ENCODE measurements at places on chromosomes 3 and 15.

DNA sequence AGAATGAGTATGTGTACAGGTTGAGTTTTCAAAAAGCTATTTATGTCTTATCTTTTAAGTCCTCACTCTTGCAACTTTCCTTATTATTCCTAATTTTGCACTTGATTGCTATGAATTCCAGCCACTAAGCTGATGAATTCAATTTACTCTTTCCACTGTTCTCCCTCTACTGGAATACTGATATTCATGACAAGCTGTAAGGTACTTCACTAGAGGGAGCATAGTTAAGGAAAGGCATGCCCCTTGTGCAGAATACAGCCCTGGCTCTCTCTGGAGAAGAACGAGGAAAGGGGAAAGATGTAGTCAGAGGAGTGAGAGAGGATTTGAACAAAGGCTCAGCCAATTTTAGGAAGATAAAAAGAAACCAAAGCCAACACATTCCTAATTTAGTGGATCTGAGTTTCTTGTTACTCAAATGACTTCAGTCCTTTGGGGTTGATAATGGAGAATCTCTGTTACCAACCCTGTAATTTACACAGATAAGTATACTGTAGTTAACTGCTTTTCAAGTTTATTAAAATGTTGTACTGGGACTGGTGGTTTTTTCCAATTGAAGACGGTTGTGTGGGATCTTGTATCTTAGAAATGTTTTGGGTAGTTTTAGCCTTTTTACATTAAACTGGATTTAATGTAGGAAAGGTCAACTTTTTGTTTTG is 4.0 kb downstream of the SCAANT1 start:
- peak; percentile 36 for DNase-seq

- no peak for DNase-seq
Measured at GRCh38 chr3:35486295-35486694, 153.0 kb upstream of the ARPP21 start.

GRCh38 chr15:55846116-55846707 is 103.3 kb upstream of the PRTG start:
- peak; percentile 77 for DNase-seq

GRCh38 chr3:55607844-55608243 is 120.7 kb upstream of the WNT5A start:
- DNase-seq: no peak

GRCh38 chr15:70053001-70053715 is 44.6 kb downstream of the TLE3 start:
- no peak for DNase-seq

DNA sequence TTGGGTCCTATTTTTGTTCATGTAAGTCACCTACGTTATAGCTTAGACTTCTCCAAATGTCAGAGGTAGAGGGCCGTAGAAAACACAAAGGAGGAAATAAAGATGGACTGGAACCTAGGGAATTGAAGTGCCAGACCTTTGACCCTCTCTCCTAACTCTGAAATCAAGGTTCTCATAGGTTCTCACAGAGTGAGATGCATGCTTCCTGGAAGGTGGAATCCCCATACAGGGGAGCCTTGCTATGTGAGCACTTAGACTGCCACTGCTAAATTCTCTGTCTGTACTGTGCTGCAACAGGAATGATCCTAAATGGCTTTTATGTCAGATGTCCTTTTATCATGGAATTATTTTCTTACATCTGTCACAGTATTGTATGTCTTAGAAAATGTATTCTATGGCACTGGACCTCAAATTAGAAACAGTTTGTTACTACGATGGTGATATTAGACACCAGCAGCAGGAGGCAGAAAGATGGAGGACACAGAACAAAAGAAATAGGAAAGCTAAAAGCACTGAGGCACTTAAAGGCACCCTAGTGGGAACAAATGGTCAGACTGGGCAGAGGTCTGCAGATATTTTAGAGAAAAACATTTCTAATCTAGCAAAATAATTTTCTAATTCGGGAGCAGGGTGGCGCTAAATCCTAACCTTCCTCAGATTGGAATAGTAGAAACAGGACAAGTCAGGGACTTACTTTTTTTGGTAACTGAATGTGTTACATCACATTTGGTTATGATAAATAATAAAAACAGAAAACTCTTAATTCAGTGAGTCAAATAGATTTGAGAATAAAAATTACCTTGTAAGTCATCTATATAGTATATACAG is 60.2 kb upstream of the CDAN1 start:
- peak; percentile 20 for DNase-seq

DNA sequence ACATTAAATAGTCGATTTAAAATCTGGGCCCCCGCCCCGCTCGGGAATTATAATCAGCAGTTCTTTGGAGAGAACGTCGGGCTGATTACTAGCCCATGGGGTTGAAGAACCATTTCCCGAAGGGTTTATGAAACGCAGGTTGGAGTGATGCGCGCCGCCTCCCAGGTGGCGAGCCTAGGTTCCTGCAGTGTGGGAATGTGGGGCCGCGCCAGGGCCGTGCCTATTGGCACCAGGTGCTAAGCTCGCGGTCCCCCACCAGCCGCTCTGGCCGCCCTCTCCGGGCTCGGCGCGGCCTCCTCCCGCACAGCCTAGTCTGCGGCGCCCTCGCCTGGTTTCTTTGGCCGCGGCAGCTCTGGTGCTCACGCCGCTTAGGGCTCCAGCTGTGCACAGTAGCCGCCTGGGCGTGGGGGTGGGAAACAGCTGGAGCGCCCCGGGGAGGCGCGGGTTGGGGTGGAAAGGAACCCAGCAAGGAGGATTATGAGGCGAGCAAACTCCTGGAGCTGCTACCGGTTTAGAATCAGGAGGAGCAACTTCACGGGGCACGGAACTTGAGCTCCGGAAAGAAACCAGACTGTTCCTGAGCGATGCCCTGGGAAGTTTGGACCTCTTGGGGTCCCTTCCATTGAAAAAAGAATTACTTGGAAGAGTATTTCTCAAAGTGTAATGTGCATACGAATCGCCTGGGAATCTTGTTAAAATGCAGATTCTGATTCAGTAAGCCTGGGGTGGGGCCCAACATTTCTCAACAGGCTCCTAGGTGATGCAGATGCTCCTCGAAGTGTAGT is 5.6 kb upstream of the MECOM start:
- peak; percentile 35 for DNase-seq

DNA sequence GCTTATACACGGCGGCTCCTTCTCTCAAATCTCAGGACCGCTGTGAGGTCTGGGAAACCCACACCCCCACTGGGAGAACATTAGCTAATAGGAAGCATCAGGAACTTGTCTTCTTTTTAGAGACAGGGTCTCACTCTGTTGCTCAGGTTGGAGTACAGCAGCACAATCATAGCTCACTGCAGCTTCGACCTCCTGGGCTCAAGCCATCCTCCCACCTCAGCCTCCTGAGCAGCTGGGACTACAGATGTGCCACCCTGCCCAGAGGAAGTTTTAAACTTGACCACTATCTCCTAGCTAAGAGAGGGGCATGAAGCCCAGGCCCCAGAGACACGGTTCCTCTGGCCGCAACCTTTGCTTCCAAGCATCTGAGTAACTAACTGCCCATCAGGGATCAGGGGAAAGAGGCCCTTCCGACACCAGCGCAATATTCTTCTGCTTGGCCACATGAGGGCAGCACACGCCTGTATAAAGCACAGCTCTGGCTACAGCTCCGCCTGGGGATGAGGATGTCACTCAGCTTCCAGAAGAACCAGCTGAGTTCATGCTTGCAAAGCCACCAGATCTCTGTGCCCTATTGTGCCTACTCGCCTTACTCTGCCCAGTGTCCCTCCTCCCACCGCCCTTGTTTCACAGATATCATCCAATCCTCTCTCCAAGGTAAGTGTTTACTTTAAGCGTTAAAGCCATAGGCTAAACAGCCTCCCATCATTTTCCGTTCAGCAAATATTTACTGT is 57.6 kb upstream of the SLC6A11 start:
- peak; percentile 51 for DNase-seq

GRCh38 chr15:51884517-51885236 is 55.2 kb downstream of the TMOD3 start:
- DNase-seq: peak; percentile 64

DNA sequence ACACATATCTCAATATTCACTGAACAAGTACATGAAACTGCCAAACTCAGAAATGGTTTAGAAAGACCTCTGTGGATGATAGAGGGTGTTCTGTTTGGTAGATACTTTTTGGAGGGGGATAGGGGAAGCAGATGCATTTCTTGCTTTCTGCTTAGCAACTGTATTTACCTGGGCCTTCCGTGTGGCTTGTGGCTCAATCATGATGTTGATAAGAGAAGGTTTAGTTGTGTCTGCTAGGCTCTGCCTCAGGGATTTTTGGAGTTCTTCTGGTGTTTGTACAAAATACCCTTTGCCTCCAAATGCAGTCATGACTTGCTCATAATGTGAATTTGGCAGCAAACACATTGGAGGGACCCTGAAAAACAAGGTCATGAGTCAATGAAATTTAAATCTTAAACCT is 38.2 kb downstream of the HACL1 start:
- no peak for DNase-seq

DNA sequence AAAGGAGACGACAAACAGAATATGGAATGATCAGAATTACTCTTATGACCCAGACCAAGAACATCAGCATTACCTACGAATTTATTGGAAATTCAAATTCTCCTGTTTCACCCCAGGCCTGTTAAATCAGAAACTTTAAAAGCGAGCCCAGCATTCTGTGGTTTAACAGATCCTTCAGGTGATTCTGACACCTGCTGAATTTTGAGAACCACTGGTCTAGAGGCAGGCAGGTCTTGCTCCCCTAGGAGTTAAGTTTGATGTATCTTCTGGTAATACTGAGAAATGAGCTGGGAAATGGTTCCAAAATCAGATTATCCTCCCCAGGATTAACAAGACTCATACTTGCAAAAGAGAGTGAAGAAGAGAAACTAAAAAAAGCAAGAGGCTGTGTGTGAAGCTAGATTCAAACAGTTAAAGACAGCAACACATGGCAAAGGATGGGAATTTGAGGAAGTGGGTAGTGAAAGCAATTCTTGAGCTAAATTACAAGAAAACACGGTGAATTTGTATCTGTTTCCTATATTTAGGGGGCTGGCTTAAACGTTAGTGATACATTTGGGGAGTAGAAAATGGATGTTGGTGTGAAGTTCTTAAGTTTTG is 66.0 kb downstream of the FLNB start:
- DNase-seq: no peak

DNA sequence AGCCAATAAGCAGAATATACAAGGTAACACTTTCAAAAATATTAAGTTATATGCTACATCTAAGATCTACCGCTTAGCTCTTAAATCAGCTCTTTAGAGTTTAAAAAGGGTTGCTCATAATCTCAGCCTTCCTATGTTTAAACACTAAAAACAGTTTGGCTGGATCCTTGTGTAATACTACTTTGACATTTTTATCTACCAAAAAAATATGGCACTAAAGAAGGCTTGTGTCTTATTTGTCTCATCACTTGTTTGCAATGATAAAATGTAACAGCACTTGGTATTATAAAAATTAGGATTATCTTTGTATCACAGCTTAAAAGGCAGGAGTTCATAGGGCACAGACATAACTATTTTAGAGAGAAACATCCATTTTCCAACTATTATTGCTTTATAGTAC is 9.8 kb downstream of the ANKRD28 start:
- DNase-seq: no peak

GRCh38 chr3:172201870-172202236 is 162.5 kb downstream of the FNDC3B start:
- peak; percentile 93 for DNase-seq

GRCh38 chr15:81239190-81239589 is 42.5 kb downstream of the IL16 start:
- DNase-seq: peak; percentile 19
